Right atrium auricular region (tissue), 2 donors: ENCODE measurements at places on chromosomes 1 and 21. TPM values are rescaled to one million over a fixed set of nuclear protein-coding genes. Genes with fewer than 3 reads are reported as not detected.

The IQCC gene
- 0.48 TPM for total RNA-seq

The CELA2B gene
- not detected for total RNA-seq

The LRRN2 gene
- 6.6 TPM for total RNA-seq

The ROR1 gene
- total RNA-seq, result 40.8 TPM

The KTI12 gene
- total RNA-seq, result 3.3 TPM

DNA sequence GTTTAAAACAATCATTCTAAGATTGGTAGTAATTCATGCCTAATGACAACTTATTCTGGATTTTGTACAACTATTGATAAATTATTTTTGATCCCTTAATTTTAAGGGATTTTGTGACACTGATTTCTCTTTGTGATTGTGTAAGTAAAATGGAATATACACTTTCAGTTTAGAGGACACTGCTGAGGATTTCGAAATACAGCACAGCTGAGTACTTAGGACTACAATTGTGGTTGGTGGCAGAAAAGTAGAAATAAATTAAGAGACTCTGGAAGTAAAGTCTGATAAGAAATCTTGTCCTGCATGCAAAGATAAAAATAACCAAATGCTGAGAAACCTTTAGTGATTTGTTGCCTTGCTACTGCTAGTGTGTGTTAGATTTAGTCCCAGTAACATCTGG lies 40.0 kb downstream of the TYW3 start:
- DNase-seq, result no peak
- no peaks in the 10 kb centered on the region for H3K4me1 ChIP-seq
- H3K4me3 ChIP-seq, result no peak overlapping the region
- H3K27me3 ChIP-seq, result no peaks in the 10 kb centered on the region
- no peak overlapping the region for H3K27ac ChIP-seq

DNA sequence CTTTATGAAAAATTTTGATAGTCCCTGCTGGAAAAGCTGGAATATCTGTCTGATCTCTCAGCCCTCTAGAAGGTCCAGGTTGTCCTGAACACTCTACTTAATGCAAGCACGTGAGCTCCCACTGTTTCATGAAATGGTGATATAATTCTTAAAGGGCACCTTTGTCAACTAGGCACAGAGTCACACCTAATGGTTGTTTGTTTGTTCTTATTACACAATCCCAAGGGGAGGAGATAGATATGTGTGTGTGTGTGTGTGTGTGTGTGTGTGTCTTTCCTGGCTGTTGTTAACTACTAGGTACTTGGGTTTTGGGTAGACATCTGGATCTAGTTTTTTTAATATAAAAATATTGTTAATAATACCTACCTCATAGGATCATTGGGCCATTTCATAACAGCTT lies 63.9 kb downstream of the GRIK1 start:
- H3K36me3 ChIP-seq, result no peaks in the 10 kb centered on the region
- no peak overlapping the region for H3K4me3 ChIP-seq
- H3K27me3 ChIP-seq, result no peaks in the 10 kb centered on the region
- no peak for DNase-seq
- H3K27ac ChIP-seq, result no peak overlapping the region

DNA sequence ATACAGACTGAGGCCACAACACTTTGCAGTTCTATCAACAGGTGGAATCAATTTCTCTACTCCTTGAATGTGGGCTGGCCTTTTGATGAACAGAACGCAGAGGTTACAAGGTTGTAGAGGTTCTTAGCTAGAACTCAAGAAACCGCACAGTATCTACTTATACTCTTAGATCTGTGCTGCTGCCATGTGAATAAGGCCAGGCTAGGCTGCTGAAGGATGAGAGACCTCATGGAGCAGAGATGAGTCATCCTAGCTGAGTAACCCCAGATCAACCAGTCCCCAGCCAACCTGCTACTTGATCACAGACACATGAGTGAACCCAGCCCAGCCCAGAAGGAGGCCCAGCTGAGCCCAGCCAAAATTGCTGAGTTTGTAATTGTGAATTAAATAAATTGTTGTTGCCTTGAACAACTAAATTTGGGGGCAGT lies 35.3 kb upstream of the BCAR3 start:
- DNase-seq, result no peak
- no peaks in the 10 kb centered on the region for H3K27me3 ChIP-seq
- H3K27ac ChIP-seq, result no peak overlapping the region
- peaks cover 24% of the 10 kb centered on the region for H3K4me1 ChIP-seq
- no peak overlapping the region for H3K4me3 ChIP-seq

GRCh38 chr1:110522560-110522959 lies 3.6 kb upstream of the KCNA10 start:
- no peaks in the 10 kb centered on the region for H3K36me3 ChIP-seq
- H3K4me3 ChIP-seq, result no peak overlapping the region
- no peaks in the 10 kb centered on the region for H3K4me1 ChIP-seq
- H3K27ac ChIP-seq, result no peak overlapping the region
- H3K27me3 ChIP-seq, result no peaks in the 10 kb centered on the region

GRCh38 chr1:220370041-220370700 lies 97.9 kb upstream of the RAB3GAP2 start:
- no peak overlapping the region for H3K4me3 ChIP-seq
- no peaks in the 10 kb centered on the region for H3K27me3 ChIP-seq
- DNase-seq, result no peak
- peak overlapping the region; percentile 38 for H3K27ac ChIP-seq
